ENCODE measurements at places on chromosomes 4 and X.

- no peak for DNase-seq
Observed at GRCh38 chrX:133638285-133638684, 223.0 kb upstream of the GPC4 start.

DNA sequence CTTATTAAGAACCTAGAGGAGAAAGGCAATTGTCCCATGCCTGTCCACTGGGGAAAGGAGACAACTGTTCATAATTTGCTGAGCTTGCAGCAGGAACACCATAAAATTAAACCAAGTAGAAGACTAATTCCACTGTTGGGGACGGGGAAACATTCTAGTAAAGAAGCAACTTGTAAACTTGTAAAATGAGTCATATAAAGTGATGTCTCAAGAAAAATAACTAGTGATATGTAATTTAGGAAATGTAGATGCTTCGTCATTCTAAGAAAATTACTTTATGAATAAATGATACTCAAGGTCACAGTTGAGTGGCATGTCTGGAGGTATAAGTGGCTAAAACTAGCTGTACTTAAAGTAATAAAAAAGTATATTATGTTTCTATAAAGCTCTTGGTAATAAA, 121.2 kb upstream of the MID1 start:
- no peak for DNase-seq

- DNase-seq, result no peak
Observed at GRCh38 chrX:82677286-82677685, 830.8 kb upstream of the POU3F4 start.

- no peak for DNase-seq
Observed at GRCh38 chr4:7647600-7648543, 213.1 kb upstream of the PSAPL1 start.

DNA sequence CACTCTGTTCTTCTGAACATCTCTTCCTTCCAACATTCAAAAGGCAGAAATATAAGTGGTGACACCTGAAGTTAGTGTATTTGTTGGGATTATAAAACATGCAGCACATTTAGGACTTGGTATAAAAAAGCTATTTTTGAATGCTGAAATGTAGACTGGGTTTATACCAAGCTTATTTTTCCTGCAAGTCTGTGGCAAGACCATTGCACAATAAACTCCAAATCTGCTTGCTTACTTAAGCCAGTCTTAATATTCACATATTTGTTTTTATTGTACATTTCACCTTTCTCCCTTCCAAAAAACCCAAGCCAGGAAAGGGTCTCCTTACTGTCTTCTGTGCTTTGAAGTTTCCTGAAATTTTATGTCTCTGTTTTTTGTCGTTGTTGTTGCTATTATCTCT, 63.7 kb downstream of the FHIP1A start:
- no peak for DNase-seq

DNA sequence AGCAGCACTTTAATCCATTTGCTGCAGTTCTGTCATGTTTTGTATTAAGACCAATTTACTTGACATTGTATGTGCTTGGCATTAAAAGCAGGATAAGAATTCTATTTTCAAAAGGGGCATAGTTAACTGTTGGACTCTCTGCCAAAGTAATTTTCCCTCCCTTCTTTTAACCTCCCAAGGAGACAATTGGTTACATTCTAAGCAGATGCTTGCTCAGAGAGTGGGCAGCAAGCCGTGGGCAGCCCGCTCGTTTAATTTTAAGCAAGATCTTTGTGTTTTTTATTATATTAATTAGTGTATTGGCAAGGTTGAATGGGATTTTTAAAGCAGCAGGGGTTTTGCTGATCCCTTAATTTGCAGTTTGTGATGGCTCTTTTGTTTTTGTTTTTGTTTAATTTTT, 37.1 kb upstream of the KLHL8 start:
- no peak for DNase-seq

GRCh38 chrX:11954176-11954575, 184.1 kb upstream of the FRMPD4 start:
- DNase-seq, result no peak

GRCh38 chr4:110119880-110120279, 78.5 kb downstream of the ELOVL6 start:
- DNase-seq, result no peak

GRCh38 chrX:14779580-14779979, 93.3 kb downstream of the FANCB start:
- DNase-seq, result no peak

DNA sequence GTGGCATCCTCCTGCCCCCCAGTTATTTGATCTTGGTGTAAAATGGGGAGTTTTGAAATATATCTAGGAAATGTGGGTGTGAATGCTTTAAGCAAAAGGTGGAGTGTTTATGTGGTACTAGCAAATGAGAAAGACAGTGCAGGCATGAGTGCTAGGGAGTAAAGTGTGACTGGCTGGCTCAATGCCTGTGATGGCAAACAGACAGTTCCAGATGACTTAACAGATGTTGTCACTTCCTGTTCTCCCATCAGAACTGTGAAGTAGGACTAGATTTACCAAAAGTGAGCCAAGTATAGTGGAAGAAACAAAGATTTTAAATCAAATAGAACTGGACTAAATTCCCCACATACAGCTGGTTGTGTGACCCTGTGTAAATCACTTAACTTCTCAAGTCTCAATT, 8.4 kb upstream of the AMOT start:
- no peak for DNase-seq

DNA sequence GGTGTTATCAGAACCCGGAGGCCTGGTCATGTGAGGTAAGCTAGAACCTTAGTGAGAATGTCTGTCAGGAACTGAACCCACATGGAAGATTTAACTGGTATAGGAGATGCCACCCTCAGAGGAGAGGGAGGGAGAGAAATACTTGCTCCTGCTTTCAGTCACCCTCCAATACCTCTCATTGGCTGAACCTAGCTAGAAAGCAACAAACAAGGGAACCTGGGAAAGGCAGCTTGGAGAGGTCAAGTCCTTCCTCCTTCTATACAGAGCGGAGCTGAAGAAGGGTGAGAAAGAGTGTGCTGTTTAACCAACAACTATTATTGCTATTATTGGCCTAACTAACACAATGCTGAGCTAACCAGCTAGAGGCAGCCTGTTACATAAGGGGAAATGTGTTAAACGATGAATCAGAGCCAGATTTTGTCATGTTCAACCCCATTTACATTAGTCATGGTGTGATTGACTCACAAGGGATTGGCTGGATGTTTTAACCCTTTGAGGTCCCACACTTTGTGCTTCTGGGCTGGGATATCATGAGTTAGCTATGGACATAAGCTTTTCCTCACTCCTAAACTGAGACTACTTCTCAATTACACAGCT, 96.5 kb upstream of the ESX1 start:
- DNase-seq, result no peak

- DNase-seq, result no peak
Observed at GRCh38 chr4:37246891-37247290, 2.3 kb downstream of the NWD2 start.

DNA sequence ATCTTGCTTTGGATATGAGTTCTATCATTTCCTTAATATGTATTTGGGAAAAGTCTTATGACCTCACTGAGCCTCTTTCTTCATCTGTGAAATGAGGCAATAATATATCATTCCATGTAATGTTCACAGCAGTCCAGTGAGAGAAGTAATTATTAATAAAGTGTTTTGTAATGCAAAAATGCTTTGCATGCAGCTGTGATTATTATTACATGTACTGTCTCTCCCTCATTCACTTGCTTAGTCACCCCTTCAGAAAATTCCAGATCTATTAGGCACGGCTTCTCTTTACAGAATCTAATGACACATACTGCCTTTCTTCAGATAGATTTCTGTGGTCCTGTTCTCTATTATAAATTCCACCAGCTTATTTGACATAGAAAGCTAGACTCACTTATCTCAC, 53.5 kb upstream of the FGF13 start:
- DNase-seq, result no peak

DNA sequence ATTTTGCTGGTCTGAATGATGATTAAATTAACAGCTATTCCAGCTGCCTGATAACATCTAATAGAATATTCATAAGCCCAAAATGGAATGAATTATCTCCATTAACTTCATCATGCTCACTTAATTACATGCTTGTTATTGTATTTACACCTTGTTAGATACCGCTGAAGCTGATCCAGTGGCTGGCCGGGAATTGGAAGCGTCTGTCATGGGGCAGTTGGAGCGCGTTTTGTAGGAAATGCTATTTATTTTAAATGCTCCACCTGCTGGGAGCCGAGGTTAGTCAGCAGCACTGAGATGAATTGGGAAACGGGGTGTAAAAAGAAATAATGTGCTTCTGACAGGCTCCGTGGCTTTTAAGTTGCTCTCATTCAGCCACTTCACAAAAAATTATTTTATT, 25.2 kb downstream of the ARX start:
- no peak for DNase-seq

DNA sequence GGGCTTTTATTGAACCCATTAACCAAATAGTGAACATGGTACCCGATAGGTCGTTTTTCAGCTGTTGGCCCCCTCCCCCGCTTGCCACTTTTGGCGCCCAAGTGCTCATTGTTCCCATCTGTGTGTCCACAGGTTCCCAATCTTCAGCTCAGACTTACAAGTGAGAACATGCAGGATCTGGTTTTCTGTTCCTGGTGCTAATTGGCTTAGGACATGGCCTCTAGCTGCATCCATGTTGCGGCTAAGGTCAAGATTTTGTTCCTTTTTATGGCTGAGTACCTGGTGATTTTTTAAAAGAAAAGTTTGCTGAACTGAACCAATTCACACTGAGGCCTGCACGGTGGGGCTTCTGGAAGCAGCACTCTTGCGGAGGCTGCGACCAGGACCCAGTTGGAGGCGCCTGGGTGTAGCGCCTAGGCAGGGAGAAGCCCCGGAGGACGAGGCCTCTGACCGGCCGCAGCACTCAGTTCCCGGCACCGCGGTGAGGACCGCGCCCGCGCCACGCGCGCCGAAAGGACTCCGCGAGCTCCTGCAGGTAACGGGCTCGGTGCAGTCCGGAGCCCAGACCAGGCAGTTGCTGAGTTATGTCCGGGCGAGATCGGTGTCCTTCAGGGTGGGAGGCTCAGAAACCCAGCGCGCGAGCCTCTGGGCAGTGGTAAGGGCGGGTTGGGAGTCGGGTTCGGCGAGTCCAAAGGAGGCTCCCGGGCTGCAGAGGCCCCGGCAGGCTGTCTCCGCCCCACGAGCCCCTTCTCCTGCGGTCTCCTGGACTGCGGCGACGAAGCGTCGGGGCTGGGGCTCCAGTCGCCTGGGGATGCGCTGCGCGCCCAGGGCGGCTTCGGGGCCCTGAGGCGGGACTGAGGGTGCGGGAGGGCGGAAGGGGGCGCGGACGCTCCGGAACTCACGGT, 15.8 kb upstream of the SLC25A4 start:
- peak; percentile 11 for DNase-seq

DNA sequence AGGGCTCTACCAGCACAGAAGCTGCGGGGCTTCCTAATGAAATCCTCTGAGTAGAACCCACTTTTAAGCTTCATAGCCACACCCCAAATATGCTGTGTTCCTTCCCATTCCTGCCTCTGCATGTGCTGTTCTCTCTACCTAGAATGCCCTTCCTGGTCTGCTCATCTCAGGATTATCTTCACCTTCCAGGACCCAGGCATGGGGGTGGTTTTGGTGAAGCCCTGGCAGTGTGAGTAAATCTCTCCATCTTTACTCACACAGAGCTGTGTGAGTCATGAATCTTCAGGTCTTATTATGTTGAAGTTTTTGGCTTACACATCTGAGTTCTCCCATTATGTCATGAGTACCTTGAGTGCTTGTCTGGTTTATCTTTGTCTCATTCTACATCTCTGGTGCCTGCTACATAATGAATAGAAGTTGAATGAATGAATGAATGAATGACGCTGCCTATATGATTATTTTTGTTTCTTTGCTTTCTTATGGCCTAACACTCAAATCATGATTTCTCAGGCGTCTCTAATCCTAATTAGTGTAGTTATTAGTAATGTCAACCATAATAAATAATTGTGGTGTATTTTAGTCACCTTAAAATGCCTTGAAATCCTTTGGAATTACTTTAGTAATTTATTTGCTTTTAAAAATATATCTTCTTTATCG, 41.9 kb downstream of the HADH start:
- no peak for DNase-seq

GRCh38 chrX:132590350-132591026, 101.7 kb upstream of the MBNL3 start:
- no peak for DNase-seq

DNA sequence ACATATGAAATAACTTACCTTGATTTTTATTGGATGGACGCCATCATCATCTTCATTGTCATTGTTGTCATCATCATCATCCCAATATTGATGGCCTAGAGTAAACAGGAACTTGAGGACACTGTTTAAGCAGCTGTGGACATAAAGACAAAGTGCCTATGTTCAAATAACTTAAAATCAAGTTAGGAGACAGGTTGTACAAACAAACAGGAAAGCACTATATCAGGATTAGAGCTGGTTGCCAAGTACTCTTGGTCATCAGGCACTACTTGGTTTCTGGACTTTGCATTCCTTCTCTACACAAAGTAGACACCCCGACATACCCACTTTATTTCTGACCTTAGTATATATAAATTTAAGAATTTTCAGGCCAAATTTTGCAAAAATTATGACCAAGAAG, 608.6 kb downstream of the KLHL13 start:
- DNase-seq, result no peak

GRCh38 chrX:121146059-121146628, 98.7 kb downstream of the GLUD2 start:
- no peak for DNase-seq

GRCh38 chr4:3287972-3288570, 4.8 kb upstream of the RGS12 start:
- no peak for DNase-seq

DNA sequence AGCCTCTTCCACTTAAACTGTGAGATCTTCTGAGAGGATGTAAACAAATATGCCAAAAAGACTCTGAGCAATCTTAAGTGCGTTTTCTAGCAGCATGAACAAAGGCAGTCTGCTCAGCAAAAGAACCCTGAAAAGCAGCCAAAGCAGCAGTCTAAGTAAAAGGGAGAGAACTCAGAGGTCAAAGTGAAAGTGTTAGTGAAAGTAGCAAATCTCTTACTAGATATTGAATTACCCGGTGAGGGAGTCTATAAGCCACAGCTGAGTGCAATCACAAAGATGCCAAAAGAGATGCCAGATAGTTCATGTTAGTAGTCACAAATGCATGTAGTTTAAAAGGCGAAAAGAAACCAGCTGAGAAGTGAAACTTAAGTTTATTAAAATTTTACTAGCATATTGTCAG, 7.9 kb upstream of the GNRHR start:
- no peak for DNase-seq

DNA sequence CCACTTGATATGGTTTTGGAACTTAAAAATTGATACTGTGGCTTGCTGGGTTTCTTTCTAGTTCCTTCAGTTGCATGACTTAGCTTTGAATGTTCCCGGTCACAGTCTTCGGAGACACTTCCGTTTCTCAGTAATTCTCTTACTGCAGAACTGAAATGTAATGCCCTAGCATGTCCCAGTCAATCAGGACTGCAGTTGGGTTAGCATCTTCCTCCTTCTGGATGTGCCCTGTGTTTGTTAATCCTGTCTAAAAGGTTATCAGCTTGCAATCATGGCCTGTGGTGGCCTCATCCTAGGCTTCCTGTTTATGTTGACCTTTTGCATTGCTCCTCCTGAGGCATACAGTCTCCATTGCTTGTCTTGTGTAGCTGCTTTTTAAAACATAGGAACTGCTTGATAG, 275.9 kb downstream of the ARHGAP10 start:
- peak; percentile 9 for DNase-seq

All from hematopoietic multipotent progenitor cell treated with erythropoietin and hydrocortisone succinate and interleukin-3 and kit ligand, for 6 days (in vitro differentiated cells).